Stimulated activated CD8-positive, alpha-beta memory T cell treated with anti-CD3 and anti-CD28 coated beads, Interleukin-4, amount 100 ng/mL, for 4 hours (primary cell): ENCODE measurements at places on chromosomes 2 and 18.

GRCh38 chr2:76461431-76461830 lies 750.7 kb upstream of the GCFC2 start:
- DNase-seq: no peak

GRCh38 chr2:27494944-27495554 lies at the start of gene FNDC4:
Gene FNDC4 (minus strand): TSS chr2:27495200. CDS start chr2:27494679, 521 bp downstream.
- no peak for DNase-seq

GRCh38 chr2:108449410-108450130 lies 564 bp downstream of the GCC2 start:
- DNase-seq: no peak

DNA sequence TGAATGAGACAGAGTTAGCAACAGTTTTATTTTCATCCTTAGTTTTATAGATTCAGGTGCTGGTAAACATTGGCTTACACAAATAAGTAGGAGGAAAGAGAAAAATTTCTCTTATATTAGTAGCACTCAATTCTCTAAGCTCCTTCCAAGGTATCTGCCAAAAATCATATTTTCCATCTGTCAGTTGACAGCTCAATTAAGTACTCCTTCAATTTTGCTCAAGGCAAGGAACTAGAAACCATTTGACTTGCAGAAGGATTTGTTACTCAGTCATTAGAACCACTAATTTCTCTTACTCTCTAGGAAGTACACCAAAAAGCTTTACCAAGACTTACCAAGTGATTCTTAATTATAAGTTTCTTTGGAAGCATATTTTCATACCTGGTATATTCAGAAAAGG lies 101.4 kb upstream of the ATP8B1 start:
- no peak for DNase-seq
